ENCODE measurements at places on chromosomes 3 and 15.

- no peak for DNase-seq
Measured at GRCh38 chr15:70627734-70628548, 135.4 kb downstream of the UACA start.

GRCh38 chr3:97896129-97896528, 74.3 kb downstream of the CRYBG3 start:
- DNase-seq = no peak

DNA sequence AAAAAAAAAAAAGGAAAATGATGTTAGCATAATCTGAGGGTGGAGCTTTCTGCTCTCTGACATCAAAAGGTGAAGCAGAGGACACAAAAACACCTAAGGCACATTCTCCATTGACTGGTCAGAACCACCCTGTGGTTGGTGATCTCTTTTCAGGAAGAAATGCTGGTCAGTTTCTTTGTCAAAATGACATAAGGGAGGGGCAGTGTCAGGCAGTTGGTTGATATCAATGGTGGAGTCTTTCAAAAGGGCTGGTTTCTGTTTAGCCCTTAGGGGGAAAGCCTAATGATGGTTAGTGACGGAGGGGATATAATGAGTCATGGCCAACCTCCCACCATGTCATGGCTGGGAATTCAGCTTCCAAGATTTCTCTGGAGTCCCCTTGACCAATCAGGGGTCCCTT, 185.9 kb upstream of the GBE1 start:
- DNase-seq = no peak

DNA sequence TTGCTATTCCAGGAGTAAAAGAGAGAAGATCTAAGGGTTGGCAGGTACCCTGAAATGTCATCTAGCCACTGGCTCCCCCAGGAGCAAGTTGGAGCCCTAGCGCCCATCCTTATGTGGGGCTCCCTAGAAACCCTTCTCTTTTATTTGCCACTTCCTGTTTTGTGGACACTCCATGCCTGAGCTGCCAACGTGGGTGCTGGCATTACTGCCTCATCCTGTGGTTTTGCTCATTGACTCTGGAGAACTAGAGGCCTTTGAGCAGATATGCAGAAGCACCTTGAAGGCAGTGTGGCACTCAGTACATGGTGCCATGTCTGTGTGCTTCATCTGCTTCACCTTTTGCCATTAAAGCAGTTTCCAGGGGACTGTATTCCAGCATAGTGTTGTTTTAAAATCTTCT, 8.1 kb downstream of the EDEM1 start:
- no peak for DNase-seq

- DNase-seq = peak; percentile 80
Measured at GRCh38 chr3:186107215-186108105, 1.4 kb downstream of the ETV5 start.

DNA sequence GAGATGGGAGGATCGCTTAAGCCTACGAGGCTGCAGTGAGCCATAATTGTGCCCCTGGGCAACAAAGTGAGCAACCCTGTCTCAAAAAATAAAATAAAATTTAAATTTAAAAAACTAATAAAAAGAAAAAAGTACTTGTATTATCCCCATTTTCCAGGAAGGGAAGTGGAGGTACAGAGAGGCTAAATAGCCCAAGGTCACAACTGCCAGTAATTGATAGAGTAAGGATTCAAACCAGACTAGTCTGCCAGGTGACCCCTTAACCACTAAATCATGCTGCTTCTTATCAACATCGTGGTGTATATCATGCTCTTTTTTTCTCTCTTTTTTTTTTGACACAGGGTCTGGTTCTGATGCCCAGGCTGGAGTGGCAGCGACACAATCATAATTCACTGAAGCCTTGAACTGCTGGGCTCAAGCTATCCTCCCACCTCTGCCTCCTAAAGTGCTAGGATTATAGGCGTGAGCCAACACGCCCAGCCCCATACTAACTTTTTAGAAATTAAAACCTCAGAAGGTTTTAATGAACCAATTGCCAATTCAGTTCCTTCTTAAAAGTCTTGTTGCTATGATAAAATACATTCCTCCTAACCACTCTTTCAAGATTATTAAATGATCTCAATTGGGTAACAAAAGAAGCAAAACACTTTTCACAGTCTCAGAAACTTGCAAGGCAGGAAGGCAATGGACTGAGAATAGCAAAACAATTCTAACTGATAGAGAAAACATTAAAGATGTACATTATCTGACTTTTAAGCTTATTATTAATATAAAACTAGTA, 30.5 kb downstream of the HERC1 start:
- DNase-seq = no peak

- no peak for DNase-seq
Measured at GRCh38 chr3:111269777-111270176, 198.2 kb downstream of the NECTIN3 start.

GRCh38 chr15:34821831-34822230, 26.5 kb upstream of the ACTC1 start:
- DNase-seq = peak; percentile 62

- no peak for DNase-seq
Measured at GRCh38 chr15:88391700-88392099, 75.5 kb downstream of the MRPL46 start.

- DNase-seq = peak; percentile 55
Measured at GRCh38 chr3:120908030-120908794, at the start of gene STXBP5L. STXBP5L (plus strand) TSS chr3:120908205; CDS start chr3:120909579, 1,374 bp downstream.

DNA sequence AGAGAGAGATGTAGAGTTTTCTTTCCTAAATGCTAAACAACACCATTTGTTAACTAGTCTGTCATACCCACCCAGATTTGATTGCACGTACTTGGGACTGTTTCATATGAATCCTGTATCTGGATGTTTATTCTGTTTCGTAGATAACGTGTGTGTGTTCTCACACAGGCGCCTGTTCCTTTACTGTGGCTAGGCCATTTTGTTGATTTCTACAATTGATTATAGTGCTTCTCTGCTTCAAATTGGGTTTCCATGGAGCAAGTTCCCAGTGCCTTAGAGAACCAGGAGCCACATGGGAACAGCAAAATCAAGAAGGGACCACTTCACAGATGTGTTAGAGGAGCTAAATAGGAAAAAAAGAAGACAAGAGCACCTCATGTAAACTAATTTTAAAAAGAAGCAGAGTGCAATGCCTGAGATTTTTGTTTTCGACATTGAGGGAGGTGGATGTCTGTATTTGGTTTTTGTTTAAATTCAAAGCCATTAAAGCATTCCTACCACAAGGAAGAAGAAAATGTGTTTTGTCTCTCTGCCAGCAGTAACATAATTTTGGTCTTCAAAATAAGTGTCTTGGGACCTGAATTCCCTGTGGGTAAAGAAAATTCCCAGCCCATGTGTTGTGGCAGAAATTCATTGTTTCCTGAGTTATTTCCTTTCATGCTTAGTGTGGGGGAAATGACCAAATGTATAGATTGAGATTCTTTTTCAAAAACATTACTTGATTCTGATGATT, 424.0 kb upstream of the C2CD4B start:
- no peak for DNase-seq

GRCh38 chr15:100940767-100941379, 21.7 kb downstream of the LRRK1 start:
- DNase-seq = no peak

- no peak for DNase-seq
Measured at GRCh38 chr15:100520132-100520921, 8.4 kb downstream of the CERS3 start.

DNA sequence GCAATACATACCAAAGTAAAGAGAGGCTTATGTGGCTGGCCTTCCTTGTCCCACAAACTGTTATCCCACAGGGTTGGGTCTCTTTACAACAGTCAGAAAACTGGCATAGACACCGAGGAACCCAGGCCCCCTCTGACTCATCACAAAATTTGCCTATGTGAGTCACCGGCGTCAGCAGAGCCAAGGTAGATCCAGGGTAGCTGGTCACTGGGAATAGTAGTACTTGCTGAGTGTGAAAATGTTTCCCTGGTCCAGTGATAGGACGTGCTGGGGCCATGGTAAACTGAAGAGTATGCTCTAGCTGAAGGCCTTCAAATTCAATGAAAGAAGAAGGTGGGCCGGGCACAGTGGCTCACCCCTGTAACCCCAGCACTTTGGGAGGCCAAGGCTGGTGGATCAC, 27.1 kb upstream of the SKIL start:
- no peak for DNase-seq

DNA sequence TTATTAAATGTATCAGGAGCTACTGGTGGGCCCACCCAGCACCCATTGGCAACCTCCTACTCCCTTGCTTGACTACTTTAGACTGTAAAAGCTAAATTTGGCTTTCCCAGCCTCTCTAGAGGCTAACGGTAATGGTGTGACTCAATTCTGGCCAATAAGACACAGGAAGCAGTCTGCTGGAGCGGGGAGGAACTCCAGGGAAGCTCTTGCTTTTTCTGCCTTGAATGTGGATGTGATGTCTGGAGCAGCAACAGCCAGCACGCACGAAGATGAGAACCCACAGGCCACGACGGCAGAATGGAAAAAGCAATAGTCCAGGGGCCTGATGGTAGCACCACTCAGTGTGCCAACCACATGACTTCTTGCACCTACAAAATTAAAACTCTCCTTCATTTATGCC, 39.9 kb downstream of the RAB6B start:
- no peak for DNase-seq

DNA sequence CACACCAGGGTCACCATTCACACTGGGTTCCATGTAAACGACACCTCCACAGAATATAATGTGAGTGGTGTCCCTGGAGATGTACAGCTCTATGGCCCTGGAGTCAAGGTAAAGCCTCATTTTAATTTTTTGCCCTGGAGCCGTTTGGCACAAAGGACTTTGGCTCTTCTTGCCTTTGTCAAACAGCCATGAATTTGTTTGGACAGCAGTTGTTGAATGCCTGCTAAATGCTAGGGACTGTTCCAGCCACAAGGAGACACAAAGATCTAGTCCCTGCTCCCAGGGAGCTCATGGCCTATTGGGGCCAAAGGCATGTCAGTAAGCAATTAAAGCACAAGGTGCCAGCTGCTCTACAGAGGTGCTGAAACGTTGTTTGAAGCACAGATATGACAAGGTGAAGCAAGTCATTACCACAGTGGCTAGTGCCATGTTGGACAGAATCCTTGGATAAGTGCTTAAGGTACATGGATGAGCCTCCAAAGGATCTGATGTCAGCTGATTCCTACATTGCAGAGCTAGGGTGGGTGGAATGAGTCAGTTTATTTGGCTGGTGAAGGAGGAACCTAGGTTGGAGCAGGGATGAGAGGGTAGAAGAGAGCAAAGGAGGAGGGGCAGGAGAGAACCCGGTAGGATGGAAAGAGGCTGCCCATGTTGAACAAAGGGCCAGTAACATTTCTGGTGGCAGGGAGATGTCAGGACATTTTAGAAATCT, 171.9 kb upstream of the CTDSPL start:
- no peak for DNase-seq

DNA sequence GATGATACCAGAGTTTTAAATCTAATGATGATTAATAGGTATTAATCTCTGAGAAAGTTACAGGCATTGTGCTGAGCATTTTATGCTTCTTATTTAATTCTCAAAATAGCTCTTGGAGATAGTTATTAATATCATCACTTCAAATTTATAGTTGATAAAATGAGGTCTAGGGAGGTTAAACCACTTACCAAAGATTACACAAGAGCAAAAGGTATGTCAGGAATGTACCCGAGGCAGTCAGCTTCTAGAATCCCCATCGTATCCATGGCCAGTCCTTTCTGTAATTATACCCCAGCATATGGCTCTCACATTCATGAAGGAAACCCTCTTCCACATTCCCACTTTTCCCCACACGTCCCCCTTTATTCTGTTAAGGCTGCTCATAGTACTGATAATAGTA, 421.3 kb downstream of the PYDC2 start:
- no peak for DNase-seq

DNA sequence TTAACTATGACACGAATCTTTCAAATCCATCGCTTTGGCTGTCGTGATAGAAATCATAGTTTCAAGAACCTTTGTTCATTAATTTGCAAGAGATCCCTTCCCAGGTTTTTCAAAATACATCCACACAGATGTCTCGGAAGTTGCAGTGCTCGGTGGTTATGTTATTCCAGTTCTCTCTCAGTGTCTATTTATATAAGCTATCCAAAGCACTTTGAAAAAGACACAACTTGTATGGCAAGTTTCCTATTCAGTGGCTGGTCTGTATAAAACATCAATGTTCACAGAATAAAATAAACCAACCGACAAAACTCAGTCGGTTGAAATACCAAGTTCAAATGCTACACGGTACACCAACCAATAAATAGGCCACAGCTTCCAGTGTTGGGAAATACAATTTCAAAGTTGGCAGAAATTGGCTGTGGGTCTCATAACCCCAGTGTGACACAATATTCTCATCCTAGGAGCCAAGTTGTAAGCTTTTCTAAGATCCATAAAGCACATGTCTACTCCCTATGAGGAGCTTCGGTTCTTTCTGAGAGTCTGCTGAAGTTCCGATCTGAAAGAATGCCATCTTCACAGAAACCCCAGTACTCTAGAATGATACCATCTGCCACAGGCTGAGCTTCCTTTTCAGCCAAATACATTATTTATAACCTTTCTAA, 23.7 kb downstream of the SATB1 start:
- no peak for DNase-seq

- DNase-seq = no peak
Measured at GRCh38 chr15:101394654-101395053, 94.9 kb downstream of the PCSK6 start.

DNA sequence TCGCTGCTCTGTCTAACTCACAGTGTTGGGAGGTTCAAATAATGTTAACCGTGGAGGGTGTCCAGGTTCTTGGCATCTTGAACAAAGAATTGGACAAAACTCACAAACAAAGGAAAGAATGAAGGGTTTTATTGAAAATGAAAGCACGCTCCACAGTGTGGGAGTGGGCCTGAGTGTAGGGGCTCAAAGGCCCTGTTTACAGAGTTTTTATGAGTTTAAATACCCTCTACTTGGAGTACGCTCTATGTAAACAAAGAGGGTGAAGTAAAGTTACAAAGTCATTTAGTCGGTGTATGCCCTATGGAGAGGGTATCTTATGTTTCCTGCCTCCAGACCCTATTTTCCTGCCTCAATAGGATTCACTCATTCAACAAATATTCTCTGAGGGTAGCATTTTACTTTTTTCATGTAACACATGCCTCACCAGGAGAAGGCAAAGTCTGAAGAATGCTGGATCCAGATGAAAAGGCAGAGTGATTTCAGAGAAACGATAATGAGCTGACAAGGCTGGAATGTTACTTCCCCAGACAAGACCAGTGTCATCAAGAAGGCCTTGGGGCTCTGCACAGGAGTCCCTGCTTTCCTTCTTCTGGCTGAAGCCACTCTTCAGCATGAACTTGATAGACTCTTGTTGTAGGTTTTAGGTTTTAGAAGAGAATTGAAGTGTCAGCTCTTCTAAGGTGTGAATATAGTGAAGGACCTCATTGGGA, 163.6 kb downstream of the FAM43A start:
- no peak for DNase-seq

DNA sequence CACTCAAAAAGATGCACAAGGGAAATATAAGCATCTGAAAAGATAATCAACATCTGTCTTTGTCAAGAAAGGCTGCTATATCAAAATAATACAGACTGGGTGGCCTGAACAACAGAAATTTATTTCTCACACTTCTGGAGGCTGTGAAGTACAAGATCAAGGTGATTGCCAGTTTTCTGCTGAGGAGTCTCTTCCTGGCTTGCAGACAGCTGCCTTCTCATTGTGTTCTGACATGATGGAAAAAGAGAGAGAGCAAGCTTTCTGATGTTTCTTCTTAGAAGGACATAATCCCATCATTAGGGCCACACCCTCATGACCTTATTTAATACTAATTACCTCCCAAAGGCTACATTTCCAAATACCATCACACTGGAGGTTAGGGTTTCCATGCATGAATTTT, 1573.3 kb downstream of the SI start:
- DNase-seq = no peak
